ENCODE measurements at places on chromosomes 2 and 18.

DNA sequence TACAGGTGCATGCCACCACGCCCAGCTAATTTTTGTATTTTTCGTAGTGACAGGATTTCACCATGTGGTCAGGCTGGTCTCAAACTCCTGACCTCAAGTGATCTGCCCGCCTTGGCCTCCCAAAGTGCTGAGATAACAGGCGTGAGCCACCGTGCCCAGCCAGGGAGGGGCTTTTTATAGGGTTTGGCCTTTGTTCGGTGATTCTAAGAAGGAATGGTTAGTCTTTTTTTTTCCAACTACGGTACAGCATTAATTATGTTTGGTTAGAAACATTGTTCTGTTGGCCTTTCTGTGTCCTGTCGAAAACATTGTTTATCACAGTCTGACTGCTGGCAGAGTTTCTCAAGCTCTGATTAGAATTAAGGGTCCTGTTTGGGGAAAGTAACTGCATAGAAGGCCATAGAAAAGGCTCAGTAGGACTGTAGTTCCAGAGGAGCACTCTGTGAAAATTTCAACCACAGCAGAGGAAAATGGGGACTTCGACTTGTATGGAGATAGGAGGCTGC, 19.3 kb upstream of the SMCHD1 start:
- no peak for DNase-seq

- no peak for DNase-seq
Observed at GRCh38 chr18:63290821-63291200, 28.8 kb downstream of the BCL2 start.

DNA sequence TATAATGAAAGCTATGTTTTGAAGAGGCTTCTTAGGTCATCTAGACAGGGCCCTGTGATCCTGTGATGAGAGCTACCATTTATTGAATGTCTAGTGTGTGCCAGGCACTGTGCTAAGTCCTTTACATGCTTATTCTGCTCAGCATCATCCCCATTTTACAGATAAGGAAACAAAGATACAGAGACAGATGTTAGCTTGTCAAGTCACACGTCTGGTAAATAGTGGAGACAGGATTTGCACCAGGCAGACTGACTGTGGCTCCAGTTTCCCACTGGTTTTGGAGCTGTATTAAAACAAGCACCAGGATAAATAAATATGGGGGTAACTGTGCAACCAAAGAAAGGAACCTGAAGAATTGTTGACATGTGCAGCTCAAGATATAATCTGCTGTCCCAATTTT, 19.2 kb upstream of the EML6 start:
- no peak for DNase-seq

- DNase-seq, result no peak
Observed at GRCh38 chr18:6938003-6938402, 179.6 kb downstream of the LAMA1 start.

- DNase-seq, result no peak
Observed at GRCh38 chr2:9166579-9167377, 39.8 kb upstream of the ASAP2 start.

- no peak for DNase-seq
Observed at GRCh38 chr2:230172156-230172555, 47.6 kb downstream of the SP110 start.

DNA sequence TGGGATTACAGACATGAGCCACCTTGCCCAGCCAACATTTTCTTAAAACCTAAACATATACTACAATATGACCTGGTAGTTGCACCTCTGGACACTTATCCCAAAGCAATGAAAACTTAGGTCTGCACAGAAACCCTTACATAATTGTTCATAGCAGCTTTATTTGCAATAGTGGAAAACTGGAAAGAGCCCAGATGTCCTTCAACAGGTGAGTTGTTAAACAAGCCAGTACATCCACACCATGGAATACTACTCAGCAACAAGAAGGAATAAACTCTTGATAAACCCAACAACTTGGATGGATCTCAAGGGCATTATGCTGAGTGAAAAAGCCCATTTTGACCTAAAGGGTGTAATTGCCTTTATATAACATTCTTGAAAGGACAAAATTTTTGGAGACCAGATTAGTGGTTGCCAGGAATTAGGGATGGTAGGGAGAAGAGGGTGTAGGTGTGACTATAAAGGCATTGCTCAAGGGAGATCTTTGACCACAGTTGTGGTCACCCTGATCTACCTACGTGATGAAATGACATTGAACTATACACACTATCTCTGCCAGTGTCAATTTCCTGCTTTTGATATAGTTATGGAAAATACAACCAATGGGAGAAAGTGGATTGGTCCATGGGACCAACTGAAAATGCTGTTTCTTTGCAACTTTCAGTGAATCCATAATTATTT, 11.9 kb upstream of the AMMECR1L start:
- DNase-seq, result no peak

DNA sequence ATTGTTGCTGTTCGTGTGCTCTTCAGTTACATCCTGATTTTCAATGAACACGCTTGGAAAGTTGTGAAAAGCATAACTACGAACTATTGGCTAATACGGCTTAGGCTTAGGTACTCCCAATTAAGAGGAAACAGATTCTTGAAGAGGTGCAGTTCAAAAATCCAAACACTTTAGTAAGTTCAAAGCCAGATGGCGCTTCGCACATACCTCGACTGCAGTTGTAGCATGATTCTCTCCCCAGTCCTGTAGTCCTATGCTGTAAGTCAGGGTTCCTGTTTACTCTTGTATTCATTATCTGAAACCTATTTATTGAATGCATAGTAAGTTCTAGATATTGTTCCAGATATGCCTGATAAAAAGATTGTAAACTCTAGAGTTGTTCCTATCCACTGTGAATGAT, 165.2 kb downstream of the TRIB2 start:
- no peak for DNase-seq

- no peak for DNase-seq
Observed at GRCh38 chr2:191670076-191670475, 7.9 kb upstream of the NABP1 start.

- no peak for DNase-seq
Observed at GRCh38 chr2:116719836-116720235, 1094.7 kb upstream of the DDX18 start.

DNA sequence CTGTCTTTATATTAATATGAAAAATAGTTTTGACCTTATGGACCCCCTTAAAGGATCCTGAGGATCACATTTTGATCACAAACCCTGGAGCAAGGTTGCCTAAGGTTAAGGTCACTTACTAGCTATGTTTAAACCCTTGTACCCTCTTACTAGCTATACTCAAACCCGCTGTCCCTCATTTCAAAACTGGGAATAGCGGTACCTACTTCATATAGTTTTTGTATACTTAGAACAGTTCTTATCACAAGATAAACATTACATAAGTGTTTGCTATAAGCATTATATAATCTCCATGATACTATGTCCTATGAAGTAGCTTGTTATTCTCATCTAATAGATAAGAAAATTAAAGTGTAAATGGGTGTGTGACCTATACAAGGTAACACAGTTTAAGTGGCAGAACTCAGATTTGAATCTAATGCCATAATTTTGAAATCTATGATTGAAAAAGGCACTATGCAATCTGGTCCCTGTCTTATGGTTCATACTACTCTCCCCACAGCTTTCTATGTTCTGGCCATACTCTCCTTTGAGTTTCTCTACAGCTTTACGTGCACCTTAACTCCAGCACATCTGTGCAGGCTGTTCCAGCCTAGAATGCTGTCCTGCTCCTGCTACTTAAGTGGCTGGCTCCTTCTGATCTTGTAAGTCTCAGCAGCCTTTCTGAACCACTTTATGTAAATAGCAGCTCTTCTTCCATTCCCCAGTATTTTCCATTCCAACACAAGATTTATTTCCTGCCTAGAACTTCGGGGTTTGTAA, 30.4 kb downstream of the HYCC2 start:
- DNase-seq, result no peak

GRCh38 chr2:128446049-128446873, 127.6 kb upstream of the HS6ST1 start:
- DNase-seq, result no peak

GRCh38 chr2:16055848-16056580, 115.7 kb downstream of the MYCN start:
- DNase-seq, result no peak

DNA sequence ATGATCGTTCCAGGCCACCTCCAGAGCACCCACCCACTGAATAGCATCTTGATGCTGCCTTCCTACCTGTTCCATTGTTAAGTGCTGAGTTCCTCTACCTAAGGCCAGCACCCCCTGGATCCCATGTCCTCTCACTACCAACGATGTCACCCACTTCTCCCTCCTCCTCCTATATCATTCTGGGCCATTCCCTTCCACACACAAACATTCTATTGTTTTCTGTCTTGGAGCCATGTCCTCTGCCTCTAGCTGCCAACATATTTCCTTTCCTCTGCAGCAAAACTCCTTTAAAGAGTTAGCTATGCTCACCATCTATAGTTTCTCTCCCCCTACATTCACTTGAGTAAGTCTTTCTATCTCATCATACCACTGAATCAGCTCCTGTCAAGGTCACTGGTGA, 64.0 kb upstream of the ACKR3 start:
- DNase-seq, result no peak

DNA sequence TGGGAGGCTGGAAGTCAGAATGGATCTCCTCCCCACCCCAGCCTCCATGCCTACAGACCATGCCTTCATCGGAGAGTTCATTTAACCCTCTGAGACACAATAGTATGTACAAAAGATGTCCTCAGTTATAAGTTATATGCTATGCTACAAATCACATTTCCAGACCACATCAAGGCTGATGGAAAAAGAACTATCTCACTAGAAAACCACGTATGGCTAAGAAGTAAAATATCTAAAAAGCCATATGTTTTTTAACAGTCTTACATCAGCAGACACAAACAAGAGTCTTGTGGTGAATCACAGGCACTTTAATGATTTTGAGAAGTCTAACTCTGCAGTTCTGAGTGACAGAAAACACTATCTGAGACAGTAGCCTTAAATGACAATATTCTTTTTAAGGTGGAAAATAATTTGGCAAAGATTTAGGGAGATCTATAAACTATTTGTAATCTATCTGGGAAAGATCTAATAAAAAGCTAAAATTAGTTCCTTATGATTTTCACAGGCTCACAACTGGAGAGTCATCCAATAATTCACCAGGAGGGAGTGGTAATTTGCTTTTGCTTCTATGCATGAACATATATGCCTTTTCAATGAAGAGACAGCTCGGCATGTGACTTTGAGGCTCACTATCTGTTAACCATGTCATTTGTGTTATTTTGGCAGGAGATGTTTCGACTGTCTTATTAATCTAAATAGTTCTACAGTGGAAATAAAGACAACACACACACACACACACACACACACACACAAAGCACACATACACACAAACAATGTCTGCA, 197.5 kb downstream of the IRS1 start:
- DNase-seq, result no peak

- no peak for DNase-seq
Observed at GRCh38 chr2:51013079-51013932, 18.6 kb downstream of the NRXN1 start.

DNA sequence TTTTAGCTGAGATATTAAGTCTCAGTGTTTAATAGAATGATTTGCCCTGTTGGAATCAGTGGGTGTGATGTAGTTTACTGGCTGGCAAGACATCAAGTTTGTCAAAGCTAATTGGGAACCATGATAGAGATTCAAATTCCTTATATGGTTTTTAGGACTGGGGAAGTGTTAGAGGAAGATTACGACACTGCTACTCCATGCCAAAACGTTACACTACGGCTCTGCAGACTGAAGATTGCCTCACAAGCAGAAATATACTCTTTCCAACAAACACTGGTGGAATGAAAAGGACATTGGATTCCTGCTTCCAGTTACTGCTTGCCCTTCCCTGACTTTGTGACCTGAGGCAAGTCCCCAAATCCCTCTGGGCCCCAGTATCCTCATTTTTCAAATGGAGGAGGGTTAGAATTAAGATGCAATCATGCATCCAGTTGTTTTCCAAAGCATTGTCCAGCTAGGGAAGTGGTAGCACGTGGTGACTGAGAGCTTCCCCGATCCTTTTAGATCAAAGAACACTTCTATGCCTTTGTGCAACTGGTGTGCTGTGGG, 147.6 kb downstream of the CDC42EP3 start:
- no peak for DNase-seq

- no peak for DNase-seq
Observed at GRCh38 chr2:228613133-228613850, 431.8 kb upstream of the SPHKAP start.

GRCh38 chr2:19536136-19536535, 177.7 kb upstream of the OSR1 start:
- no peak for DNase-seq
